ENCODE measurements at places on chromosomes 5 and 9. TPM values are rescaled to one million over a fixed set of nuclear protein-coding genes. Genes with fewer than 3 reads are reported as not detected.

DNA sequence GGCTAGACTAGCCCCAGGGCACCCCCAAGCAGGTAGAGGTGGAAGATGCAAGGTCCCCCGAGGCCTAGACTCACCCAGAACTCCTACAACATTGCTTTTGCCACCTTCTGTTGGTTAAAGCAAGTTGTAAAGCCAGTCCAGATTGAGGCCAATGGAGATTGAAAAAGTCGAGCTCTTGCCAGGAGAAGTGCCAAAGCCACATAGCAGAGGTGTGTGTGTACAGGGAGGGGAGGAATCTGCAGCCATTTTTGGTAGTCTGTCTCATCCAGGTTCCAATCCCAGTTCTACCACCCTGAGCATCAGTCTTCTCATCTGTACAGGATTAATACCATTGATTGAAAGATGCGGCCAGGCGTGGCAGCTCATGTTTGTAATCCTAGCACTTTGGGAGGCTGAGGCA, 12.3 kb upstream of the URM1 start:
- DNase-seq, result no peak

- no peak for DNase-seq
These were observed 6.9 kb upstream of the GMCL2 start for GRCh38 chr5:178194026-178194425.

GRCh38 chr5:58184910-58185309, 275.0 kb downstream of the PLK2 start:
- DNase-seq, result no peak

- peak; percentile 75 for DNase-seq
These were observed 10.8 kb downstream of the TCF7 start for GRCh38 chr5:134125039-134126015.

DNA sequence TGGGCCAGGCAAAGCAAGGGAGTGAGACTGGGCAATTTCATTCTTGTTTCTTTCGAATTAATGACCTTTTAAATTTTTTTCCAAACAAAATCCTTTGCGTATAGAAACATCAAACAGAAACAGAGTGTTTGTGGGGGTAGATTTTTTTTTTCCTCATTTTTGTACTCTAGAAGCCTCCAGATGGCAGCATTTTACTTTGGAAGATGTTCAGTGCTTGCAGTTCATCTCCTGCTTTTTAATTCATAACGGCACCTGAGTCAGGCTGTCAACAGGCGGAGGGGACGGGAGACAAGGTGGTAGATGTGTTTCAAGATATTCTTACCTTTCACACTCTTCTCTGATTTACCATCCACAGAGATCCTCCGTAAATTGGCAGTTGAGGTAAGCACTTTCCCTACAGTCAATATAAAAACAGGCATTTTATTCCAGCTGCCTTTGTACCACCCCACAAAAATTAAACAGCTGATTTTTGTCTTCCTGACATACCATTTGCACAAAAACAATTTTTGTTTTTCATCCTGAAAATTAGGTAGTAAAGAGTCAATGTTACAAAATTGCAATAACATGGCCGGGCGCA, 99.5 kb upstream of the FBXL17 start:
- DNase-seq, result no peak

GRCh38 chr5:67249590-67249895, 52.9 kb upstream of the CD180 start:
- no peak for DNase-seq

DNA sequence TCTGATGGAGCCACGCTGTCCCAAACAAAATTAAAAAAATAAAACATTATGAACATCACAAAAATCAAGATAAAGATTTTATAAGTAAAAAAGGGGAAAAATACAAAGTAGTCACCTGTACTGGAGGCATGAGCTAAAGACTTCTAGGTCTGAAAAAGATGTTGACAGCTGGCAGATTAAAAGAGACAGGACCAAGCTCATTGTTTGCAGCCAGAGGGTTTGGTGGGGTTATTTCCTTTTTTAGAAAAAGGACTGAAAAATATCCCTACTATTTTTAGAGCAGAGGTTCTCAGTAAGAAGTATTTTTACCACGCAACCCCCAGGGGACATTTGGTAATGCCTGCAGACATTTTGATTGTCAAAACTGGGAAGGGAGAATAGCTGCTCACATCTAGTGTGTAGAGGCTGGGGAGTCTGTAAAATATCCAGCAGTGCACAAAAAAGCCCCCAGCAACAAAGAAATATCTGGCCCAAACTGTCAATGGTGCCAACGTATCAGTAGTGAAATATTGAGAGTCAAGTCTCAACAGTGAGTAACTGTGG, 353.4 kb downstream of the TLE1 start:
- no peak for DNase-seq

GRCh38 chr9:101387871-101388506, 3.2 kb upstream of the BAAT start:
- no peak for DNase-seq

The FGFR4 gene
- total RNA-seq, result 1.4 TPM

The OTP gene
- total RNA-seq, result not detected

DNA sequence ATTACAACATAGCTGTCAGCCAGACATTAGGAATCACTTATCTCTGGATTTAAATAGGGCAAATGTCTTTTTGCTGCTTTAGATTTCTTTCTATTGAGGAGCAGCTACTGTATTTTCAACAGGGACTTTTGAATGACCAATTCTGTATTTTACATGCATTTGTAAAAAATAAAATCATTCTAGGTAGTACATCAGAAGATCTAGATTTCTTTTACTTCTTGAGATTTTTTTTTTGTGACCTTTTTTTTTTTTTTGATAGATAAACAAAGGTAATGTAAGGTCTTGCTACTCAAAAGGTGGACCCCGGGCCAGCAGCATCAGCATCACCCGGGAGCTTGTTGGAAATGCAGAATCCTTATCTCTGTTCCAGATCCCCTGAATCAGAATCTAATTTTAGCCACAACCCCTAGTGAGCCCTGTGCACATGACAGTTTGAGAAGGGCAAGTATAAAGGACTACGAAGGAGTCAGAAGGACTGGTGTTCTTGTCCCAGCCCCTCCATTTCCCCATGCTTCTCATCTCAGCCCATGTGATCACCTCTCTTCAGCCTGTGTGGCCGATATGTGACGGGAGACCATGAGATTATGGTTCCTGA, 37.7 kb upstream of the CKMT2 start:
- DNase-seq, result no peak

The ABO gene
- total RNA-seq, result 10.9 TPM

The SCGB3A1 gene
- total RNA-seq, result not detected

The TAF11L5 gene
- not detected for total RNA-seq

GRCh38 chr9:107059220-107059619, 196.3 kb downstream of the ZNF462 start:
- no peak for DNase-seq

- no peak for DNase-seq
These were observed 963 bp upstream of the CAST start for GRCh38 chr5:96660971-96661854.

DNA sequence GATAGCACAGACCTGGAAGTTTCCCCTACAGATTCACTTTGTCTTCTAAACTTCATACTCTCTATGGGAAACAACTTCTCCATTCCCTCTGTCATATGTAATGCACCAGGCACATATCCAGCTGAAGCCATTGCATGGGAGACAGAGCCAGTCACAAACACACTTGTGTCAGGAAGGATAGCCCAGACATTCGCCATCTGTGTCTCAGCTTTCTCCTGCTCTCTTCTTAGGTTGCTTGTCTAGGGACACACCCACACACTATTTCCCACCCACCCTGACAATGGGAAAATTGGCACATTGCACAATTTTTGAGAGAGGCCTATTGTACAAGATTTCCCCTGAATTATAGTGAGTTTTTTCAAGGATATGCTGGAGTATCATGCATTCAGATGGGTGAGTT, 158.4 kb upstream of the MPDZ start:
- DNase-seq, result no peak

DNA sequence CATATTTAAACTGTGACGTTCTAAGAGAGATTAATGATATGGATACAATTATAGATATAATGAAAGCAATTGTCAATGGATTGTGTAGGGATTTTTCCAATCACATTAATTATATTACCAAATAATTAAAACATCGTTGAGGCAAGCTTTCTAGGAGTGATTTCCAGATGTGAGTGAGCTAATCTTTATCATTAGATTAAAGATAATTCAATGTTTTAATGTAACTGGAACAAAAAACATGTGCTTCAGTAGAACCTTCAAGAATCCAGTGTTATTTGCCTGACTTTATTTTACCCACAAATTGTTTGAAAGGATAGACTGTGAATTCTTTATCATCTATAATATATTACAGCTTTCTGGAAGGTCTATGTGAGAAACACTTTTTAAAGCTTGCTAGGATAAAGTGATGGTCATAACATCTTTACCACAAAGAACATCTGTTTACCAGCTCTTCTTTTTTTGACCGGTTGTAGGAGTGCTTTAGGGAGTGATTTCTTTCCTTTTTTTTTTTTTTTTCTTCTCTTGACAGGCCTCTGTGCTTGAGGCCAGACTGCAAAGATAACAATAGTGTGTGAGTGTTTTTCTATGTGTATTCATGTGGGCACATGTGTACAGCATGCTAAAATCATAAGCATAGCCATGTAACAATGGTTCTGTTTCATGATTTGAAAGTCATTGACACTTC, 35.0 kb downstream of the SNCAIP start:
- no peak for DNase-seq

DNA sequence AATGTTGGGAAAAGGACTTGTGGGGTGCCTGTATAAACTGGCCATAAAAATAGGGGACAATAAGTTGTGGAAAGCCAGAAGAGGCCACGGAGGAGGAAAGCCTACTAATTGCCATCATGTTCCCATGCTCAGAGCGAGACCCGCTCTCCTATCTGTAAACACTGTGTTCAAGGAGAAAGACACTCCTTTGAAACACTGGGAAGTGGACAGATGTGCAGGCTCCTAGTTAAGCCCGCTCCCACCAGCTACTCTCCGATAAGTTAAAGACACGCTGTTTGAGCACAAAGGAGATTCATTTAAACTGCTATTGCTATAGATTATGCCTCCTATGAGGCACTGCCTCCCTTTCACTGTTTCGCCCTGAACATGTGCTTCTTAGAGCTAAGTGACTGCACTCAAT, 9.3 kb downstream of the CRAT start:
- no peak for DNase-seq

DNA sequence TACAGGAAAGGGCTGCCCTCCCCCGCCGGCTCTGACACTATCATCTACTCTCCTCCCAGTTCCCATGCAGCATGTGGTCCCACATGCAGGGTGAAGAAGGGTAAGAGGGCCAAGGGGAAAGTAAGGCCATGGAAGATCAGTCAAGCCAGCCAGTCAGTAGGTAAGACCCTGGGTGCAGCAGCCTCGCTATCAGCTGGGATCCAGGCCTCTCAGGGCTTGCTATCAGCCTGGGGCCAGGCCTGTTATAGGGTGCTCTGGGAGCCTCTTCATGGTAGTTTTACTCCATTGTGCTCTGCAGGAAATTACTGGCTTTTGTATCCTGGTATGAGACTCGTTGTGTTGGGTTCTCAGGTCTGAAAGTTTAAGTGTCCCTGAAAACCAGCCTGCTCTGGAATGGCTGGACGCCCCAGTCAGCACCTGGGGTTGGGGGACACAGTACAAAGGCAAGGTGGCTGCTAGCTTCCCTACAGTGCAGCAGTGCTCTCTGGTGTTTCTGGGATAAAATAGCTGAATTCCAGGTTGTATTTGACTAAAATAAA, 21.4 kb downstream of the SLC22A4 start:
- DNase-seq, result no peak
